ENCODE measurements at places on chromosomes 1 and 21.

DNA sequence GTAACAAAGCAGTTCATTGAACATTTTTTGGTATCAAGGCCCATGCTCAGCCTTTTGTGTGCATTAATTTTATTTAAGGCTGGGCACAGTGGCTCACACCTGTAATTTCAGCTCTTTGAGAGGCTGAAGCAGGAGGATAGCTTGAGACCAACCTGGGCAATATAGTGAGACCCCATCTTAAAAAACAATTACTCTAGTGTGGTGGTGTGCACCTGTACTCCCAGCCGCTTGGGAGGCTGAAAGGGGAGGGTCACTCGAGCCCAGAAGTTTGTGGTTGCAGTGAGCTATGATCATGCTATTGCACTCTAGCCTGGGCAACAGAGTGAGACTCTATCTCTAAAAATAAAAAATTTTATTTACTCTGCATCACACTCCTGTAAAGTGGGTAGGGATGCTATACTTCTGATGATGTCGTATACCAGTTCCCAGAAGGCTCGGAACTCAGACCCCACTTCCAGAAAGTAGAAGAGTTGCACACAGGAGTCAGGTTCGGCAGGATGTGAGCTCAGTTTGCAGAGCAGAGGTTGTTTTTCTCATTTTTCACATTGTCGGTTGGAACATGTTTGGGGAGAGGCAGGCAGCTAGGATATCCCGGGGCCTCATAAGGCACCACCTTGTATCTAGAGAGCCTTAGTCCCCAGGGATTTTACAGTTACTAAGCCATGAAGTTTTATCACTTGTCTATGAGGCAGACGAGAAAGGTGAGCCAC is 144.6 kb downstream of the GALNT2 start:
- no peak for DNase-seq

DNA sequence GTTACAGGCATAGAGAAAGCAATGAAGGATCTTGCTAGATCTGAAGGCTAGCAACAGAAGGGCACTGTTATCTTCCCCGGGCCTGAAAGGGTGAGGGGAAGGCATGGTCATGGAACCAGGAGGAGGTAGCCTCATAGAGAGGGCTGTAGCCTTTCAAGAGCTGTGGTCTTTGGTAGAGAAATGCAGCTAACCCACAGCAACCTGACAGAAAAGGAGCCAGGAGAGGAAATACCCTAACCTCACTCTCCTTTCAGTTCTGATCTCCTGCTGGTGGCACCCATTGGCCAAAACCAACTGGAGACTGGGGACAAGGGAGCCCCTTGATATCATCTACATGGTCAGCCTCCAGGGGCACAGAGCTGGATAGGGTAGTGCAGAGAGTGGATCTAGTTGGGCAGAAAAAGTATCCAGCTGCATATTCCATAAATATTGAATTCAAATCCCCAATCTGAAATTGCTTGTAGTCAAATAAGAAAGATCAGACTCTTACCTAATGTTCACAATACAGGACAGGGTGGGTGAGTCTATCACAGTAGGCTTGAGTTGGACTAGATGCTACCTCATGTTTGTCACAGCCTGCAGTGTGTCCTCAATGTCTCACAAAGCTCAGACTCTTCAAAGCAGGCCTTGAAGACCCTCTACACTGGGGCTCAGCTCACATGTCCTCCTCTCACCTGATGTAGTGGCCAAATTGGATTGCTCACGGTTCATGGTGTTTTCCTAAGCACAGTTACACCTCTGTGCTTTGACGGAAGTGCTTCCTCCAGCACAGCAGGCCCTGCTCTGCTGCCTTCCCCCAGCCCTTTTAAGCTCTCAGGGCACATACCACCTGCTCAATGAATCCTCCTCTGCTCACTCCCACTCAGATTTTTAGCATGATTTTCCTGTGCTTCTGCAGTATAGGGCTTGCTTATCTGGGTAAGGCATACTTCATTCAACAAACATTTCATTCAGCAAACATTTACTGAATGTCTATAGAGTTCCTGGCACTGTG is 74.1 kb upstream of the JUN start:
- no peak for DNase-seq

- peak; percentile 63 for DNase-seq
These were observed 12.3 kb downstream of the OR2T11 start for GRCh38 chr1:248622570-248623001.

DNA sequence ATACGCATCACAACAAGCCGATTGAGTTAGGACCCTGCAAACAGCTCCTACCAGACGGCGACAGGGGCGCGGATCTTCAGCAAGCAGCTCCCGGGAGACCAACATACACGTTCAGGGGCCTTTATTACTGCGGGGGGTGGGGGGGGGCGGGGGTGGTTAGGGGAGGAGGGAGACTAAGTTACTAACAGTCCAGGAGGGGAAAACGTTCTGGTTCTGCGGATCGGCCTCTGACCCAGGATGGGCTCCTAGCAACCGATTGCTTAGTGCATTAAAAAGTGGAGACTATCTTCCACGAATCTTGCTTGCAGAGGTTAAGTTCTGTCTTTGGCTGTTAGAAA is 162.0 kb downstream of the RUNX1 start:
- DNase-seq, result no peak

GRCh38 chr1:37701051-37701450 is 8.7 kb downstream of the CDCA8 start:
- no peak for DNase-seq

GRCh38 chr1:166971252-166971651 is 4.1 kb downstream of the ILDR2 start:
- DNase-seq, result no peak

DNA sequence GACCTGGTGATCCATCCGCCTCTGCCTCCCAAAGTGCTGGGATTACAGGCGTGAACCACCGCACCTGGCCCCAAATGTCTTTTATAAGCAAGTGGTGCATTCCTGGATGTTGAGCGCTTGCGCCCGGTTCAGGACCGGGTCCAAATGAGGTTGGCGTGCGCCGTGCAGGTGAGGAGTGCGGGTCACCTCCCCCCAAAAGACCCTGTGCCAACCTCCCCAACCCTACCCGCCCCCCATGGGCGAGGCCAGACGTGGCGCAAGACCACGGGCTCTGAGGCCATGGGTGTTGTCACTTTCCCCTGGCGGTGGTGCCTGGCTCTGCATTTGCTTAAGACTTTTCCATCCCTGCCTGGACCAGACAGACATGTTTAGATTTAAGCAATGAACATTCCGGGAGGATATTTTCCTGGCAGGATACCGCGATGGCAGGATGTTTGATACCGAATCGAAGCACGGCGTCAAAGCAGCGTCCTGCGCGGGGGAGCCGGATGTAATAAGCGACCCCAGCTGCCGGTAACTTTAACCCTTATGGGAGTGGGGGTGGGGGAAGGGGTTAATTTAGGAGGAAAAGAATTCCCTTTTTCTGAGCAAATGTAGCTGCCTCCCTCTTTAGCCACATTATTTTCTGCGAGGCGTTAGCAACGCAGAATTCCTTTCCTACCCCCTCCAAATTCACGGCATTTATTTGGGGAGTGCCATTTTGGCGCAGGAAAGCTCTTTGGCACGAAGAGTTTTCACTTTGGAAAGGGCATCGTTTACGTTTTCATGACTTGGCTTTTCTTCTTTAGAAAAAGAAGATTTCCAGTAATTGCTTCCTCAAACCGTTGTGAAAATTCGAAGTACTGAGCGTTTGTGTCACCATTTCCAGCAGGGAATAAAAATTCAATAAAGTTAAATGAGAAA is 27.8 kb upstream of the RNF187 start:
- peak; percentile 89 for DNase-seq

GRCh38 chr1:116365353-116365780 is 7.7 kb upstream of the ATP1A1 start:
- no peak for DNase-seq

DNA sequence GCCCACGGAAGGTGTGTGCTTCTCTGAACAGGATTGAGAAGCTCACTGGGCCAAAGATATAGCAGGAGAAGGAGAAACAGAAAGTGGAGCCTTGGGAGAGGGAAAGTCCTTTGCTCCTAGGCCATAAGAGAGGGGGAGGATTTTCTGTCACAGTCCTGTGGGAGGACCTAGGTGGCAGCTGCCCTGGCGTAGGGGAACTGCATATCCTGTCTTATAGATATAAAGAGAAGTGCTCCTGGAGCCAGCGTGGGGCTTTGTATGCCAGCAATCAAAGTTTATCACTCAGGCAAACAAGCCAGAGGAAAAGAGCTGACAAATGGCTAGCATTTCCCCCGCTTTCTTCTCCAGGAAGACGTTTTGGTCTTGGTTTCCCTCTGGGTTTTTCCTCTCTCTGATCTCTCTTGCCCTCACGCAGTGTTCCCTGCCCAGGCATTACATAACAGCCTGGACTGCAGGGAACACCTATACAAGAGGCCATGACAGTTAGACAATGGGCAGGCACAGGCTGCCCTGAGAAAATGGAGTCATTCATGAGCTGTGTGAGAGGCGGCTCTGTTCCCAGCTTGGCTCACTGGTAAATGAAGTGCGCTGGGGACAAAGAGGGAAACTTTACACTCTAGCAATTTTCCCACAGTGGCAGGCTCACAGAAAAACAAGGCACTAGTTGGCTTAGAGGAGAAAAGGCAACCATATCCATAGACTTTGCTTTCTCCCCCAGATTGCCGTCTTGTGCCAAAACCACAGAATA is 52.5 kb upstream of the ZNF648 start:
- no peak for DNase-seq

GRCh38 chr21:42336054-42336453 is 14.7 kb downstream of the TFF2 start:
- no peak for DNase-seq

- DNase-seq, result no peak
These were observed 11.8 kb downstream of the TPM3 start for GRCh38 chr1:154179946-154180687.

- no peak for DNase-seq
These were observed 93.9 kb downstream of the GLIS1 start for GRCh38 chr1:53644909-53645689.

- no peak for DNase-seq
These were observed 49.5 kb upstream of the KCNK2 start for GRCh38 chr1:215032911-215033526.

GRCh38 chr1:166705376-166706289 is 133.6 kb upstream of the POGK start:
- DNase-seq, result no peak

GRCh38 chr1:227883073-227883520 is 64.6 kb downstream of the WNT9A start:
- DNase-seq, result no peak

GRCh38 chr21:37759777-37760176 is 156.5 kb downstream of the KCNJ6 start:
- DNase-seq, result no peak

Measured in GM23248 (cell line).